ENCODE measurements at places on chromosomes 7 and 10.
A peak's percentile ranks its signal among the peaks of the same experiment; 100 is the strongest.

GRCh38 chr10:90167174-90168064 lies 466.0 kb downstream of the KIF20B start:
- DNase-seq: no peak

- DNase-seq: no peak
Measured at GRCh38 chr7:126449611-126450268, 803.0 kb downstream of the GRM8 start.

DNA sequence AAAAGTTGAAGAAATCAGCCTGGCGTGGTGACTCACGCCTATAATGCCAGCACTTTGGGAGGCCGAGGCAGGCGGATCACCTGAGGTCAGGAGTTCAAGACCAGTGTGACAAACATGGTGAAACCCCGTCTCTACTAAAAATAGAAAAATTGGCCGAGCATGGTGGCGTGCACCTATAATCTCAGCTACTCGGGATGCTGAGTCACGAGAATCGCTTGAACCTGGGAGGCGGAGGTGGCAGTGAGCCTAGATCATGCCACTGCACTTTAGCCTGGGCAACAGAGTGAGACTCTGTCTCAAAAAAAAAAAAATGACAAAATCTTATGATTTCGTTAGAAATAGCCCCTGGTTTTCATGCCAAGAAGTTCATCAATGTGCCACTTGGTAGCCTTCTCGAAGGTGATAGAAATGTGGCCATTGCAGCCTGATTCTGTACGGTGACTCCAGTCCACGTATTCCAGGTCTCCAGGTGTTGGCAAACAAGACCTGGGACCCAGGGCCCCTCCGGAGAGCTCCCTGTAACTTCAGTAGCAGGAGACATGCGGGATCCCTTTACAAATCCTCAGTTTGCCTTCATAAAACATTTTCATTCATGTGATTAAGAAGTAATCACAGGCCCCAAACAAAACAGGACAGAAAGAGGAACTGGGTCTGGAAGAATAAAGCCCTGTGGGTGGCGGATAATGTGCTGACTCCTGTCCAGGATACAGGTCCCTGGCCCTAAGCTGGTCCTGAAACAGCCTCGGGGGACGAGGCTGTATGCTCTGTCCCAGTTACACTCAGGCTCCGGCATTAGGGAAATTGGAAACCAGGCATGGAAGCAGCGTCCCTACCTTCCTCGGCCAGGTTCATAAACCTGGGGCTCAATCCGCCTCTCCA lies 207.3 kb upstream of the SH2B2 start:
- no peak for DNase-seq

- DNase-seq: no peak
Measured at GRCh38 chr10:59808896-59809643, 55.8 kb upstream of the MRLN start.

GRCh38 chr7:17678896-17679295 lies 261.4 kb downstream of the SNX13 start:
- no peak for DNase-seq

DNA sequence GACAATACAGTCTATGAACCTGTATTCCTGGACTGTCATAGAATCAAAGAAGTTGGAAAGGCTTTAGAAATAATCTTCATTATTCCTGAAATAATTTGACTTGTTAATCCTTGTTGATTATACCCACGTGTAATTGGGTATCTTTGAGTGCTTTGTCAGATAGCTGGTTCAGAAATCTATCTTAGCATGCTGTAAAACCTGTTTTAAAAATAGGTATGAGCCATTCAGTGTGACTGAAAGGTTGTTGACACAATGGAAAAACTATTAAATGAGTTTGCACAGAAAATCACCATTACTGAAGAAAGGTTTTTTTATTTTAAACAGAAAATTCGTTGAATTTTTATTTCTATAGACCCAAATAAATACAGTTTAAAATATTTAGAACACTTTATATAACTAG lies 38.7 kb downstream of the PHTF2 start:
- no peak for DNase-seq

DNA sequence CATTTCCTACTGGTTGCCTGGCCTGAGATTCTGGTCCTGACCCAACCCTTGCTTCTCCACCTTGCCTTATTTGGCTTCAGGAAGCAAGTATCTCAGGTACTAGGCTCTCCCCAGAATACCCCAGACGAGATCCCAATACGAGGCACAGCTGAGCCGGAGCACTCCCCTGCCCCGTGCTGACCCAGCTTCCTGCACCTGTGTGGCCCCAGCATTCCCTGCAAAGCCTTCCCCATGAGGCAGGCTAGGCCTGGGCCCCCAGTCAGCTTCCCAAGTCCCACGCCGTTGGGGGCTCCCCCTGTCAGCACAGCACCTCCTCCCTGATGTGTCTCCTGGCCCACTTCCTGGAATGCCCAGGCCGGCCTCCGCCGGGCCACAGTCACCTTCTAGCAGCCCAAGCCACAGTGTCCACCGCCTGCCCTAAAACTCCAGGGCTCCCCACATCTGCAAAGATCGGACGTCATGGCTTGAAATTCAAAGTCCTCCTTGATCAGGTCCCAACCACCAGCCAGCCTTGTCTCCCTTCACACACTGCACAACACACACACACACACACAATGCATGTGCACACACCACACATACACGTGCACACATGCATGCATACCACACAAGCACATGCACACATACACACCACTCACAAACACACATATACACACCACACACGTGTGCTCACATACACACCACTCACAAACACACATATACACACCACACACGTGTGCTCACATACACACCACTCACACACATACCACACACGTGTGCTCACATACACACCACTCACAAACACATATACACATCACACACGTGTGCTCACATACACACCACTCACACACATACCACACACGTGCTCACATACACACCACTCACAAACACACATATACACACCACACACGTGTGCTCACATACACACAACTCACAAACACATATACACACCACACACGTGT lies 78.9 kb upstream of the FOXK1 start:
- no peak for DNase-seq

- no peak for DNase-seq
Measured at GRCh38 chr10:83978681-83979383, 160.5 kb upstream of the GHITM start.

GRCh38 chr10:3807211-3807927 lies 22.4 kb upstream of the KLF6 start:
- DNase-seq: no peak

GRCh38 chr7:44277851-44278250 lies 47.5 kb downstream of the CAMK2B start:
- peak; percentile 63 for DNase-seq

- DNase-seq: peak; percentile 20
Measured at GRCh38 chr7:39582536-39582935, 16.3 kb downstream of the YAE1 start.

GRCh38 chr7:4958477-4959301 lies at the start of gene MMD2:
MMD2 (minus strand) TSS chr7:4959187; CDS start chr7:4959017, 170 bp downstream.
- DNase-seq: peak; percentile 34

- no peak for DNase-seq
Measured at GRCh38 chr10:3287572-3288445, 115.2 kb upstream of the PITRM1 start.

DNA sequence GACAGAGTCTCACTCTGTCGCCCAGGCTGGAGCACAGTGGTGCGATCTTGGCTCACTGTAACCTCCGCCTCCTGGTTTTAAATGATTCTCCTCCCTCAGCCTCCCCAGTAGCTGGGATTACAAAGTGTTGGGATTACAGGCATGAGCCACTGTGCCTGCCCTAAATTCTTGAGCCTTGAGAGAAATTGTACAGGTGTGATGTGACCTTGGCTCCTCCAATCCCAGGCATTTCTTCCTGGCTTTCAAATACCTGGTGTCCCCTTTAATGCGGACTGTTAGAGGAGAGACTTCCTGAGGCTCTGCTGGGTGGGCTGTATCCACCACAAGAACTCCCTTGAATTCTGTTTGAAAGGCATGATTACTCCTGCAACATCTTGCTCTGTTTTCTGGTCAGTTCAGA lies 15.0 kb downstream of the MORN4 start:
- DNase-seq: no peak

- no peak for DNase-seq
Measured at GRCh38 chr7:100612730-100613390, 520 bp downstream of the MOSPD3 start.

- DNase-seq: no peak
Measured at GRCh38 chr10:68166871-68167585, 57.7 kb downstream of the MYPN start.

DNA sequence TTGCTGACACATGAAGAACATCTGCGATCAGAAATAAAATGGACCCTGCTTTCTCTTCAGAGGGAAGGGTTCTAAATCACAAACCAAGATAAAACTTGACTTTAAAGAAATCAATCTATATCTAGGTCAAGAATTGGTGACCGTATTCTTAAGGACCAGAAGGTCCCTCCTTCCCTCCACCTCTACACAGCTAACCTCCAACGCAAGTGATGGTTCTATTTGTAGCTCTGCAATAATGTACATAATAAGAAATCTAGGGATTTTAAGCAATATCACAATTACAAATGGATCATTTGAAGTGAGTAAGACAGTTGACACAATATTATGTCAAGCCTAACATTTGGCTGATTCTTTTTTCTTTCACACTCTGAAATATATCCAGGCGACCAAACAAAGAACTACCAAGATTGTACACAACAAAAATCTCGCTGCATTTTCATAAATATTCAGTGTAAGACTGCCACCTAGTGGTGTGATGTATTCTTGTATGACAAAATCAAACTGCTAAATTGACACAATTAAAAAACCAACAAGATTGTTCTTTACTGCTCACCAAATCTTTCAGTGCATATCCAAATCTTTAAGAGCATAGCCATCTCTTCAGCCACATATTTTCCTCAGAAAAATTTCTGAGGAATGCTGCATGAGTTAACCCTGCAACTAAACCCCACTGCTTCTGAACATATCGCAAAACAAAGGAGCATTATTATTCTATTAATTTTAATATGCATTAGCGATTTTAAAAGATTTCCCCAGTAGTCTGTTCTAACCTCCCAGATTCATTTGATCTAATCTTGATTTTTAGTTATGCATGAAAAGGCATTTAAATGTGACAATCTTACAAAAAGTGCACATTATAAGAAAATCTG lies 44.5 kb downstream of the ICA1 start:
- peak; percentile 52 for DNase-seq

GRCh38 chr10:8633909-8634308 lies 579.4 kb downstream of the GATA3 start:
- no peak for DNase-seq

DNA sequence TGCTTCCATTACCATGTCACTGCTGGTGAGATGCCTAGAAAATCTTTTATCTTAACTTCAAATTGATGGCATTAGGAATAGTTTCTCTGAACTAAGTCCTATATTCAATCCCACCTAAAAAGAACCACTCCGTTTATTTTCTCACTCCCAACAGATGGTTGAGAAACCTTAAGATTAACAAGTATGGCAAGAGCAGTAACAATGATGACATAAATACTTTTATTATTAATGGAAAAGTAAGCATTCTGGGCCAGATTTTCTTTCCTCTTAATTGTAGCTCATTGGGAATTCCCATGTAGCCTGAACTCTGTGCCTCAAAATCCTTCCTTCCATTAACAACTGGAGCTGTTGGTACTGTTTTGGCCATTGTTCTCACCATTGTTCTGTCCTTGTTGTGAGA lies 21.1 kb upstream of the FAM13C start:
- no peak for DNase-seq

Measured in DMS 273 treated with DMSO at 0.1 percent for 48 hours (cell line).